M059J (cell line): ENCODE measurements at places on chromosomes 4 and X. TPM values are rescaled to one million over a fixed set of nuclear protein-coding genes. Genes with fewer than 3 reads are reported as not detected.

HPGDS gene
- not detected in 2 replicates for total RNA-seq

ARHGAP36 gene
- not detected in 2 replicates for total RNA-seq

PABPC1L2A gene
- total RNA-seq, result not detected in 2 replicates

COX7B2 gene
- 7.4 TPM in 1 of 2 replicates, not detected in the other for total RNA-seq

PCSK1N gene
- total RNA-seq, result 4.1 and 9.0 TPM in 2 replicates

- DNase-seq, result no peak
These were observed 35.9 kb upstream of the TAPT1 start for GRCh38 chr4:16262188-16262587.

GRCh38 chr4:16264798-16265197 is 38.5 kb upstream of the TAPT1 start:
- DNase-seq, result peak; percentile 62

- DNase-seq, result peak; percentile 56
These were observed 49.0 kb upstream of the TRAM1L1 start for GRCh38 chr4:117134386-117134785.

DNA sequence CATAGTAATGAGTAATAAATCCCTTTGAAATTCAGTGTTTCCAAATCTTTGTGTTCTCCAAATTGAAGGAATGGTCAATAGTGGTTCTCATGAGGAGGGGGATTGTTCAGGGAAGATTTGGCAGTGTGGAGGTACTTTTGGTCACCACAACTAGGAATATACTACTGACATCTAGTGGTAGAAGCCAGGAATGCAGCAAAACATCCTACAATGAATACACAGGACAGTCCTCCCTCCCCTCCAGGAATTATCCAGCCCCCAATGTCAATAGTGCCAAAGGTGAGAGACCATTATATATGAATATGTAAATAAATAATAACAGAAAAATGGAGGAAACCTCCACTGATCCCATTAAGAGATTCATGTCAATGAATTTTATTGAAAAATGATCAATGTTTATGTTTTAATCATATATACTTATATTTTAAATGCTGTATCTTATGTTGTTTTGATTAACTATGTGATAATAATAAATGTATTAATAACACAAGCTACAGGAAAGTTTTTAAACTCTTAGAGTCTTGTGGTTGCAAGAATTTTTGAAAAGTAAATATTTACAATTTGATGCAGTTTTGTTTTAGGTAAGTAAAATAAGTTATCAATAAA is 14.4 kb upstream of the FAM9A start:
- peak; percentile 56 for DNase-seq

- DNase-seq, result no peak
These were observed 61.0 kb downstream of the STX18 start for GRCh38 chr4:4480685-4481398.

GRCh38 chr4:83516042-83516772 is 19.7 kb upstream of the GPAT3 start:
- DNase-seq, result peak; percentile 95

DNA sequence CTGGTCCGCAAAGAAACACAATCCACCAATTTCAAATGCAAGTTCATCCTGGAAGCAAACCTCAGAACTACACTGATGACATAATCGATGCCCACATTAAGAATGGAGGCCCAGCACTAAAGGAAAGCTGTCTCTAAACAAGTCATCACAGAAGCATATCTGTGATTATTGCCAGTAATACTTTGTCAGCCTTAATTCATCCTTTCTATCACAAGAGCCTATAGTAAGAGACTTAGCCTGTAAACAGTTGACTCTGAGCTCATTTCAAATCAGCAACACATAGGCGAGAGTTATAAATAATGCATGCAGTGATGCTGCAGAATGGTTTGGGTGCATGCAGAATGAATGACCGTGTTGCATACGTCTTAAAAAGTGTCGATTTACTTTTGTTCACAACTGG is 105.9 kb upstream of the ZFP42 start:
- no peak for DNase-seq

GRCh38 chrX:103520386-103520785 is 1.1 kb upstream of the RAB40A start:
- peak; percentile 72 for DNase-seq

DNA sequence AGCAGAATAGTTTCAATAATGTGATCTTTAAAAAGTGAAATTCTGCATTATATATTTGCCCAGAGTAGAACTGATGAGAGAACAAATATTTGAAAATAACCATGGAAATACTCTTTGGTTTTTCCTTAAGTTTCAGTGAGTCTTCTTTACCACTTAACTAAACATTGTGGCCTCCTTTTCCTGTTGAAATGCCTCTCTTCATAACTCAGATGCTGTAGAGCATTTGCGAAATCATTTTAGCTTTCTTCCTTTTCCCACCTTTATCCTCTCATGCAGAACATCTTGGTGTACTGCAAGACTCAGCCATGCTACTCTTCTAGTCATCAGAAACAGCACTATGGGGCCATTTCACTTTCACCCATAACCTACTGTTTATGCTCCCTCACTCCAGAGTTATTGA is 48.2 kb downstream of the CASK start:
- peak; percentile 40 for DNase-seq

DNA sequence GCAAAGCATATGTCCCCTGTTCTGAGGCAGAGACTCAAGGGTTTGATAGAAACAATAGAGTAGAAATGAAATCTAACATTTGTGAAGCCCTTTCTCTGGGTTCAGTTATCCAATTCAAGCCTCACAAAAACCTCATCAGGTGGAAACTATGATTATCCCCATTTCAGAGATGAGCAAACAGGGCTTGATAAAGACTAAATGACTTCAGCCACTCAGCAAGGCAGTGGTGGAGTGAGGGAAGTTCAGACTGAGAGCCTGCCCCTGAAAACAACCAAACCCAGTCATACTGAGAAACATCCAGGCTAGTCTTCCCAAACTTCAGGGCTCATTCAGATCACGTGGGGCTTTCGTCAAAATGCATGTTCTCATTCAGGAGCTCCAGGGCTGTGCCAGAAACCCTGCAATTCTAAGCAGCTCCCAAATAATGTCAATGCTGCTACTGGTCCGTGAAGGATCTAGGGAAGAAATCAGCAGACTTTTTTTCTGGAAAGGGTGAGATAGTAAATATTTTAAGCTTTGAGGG is 109.6 kb upstream of the KIT start:
- DNase-seq, result no peak

DNA sequence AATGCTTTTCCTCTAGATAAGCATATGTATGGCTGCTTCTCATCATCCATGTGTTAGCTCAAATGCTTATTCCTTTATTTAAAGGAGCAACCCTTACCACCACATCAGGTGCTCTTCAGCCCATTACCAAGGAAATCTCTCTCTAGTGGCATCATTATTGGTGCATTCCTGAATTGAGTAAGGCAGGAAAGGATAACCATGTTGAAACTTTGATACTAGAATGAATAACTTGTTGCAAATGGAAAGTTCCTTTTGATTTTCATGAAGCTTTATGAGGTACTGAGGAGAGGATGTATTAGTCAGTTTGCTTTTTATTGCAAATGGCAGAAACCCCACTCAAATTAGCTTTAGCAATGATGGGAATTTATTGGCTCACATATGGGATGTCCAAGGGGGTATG is 212.3 kb upstream of the FGF13 start:
- DNase-seq, result no peak
